Naive thymus-derived CD8-positive, alpha-beta T cell (primary cell): ENCODE measurements at places on chromosomes 2 and 18. TPM values are rescaled to one million over a fixed set of nuclear protein-coding genes. Genes with fewer than 3 reads are reported as not detected.

- no peaks in the 10 kb centered on the region for H3K27me3 ChIP-seq
- peaks cover 94% of the 10 kb centered on the region for H3K36me3 ChIP-seq
- no peak for DNase-seq
- no peak overlapping the region for H3K4me3 ChIP-seq
These were observed 81.6 kb upstream of the NFU1 start for GRCh38 chr2:69518841-69519240.

- no peak overlapping the region for H3K27ac ChIP-seq
- no peaks in the 10 kb centered on the region for H3K4me1 ChIP-seq
- no peak overlapping the region for H3K4me3 ChIP-seq
- H3K27me3 ChIP-seq, result peaks cover 4% of the 10 kb centered on the region
- H3K36me3 ChIP-seq, result no peaks in the 10 kb centered on the region
- no peak for DNase-seq
These were observed 91.1 kb downstream of the ZNF532 start for GRCh38 chr18:58955738-58956137.

DNA sequence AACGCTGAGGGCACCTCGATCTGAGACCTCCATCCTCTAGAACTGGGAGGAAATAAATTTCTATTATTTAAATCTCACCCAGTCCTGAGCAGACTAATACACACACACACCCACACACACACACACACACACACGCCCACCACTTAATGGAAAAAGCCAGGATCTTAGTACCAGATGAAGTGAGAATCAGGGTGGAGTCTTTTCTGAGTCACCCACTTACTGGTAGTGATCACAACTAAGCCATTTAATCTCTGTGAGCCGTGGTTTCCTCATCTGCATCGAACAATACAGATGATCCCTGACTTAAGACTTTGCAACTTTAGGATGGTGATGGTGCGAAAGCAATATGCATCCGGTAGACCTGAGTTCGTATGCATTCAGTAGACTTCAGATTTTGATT lies 18.6 kb downstream of the THNSL2 start:
- H3K27me3 ChIP-seq, result peaks cover 2% of the 10 kb centered on the region
- H3K27ac ChIP-seq, result no peak overlapping the region
- no peak for DNase-seq
- peaks cover 3% of the 10 kb centered on the region for H3K4me1 ChIP-seq

DNA sequence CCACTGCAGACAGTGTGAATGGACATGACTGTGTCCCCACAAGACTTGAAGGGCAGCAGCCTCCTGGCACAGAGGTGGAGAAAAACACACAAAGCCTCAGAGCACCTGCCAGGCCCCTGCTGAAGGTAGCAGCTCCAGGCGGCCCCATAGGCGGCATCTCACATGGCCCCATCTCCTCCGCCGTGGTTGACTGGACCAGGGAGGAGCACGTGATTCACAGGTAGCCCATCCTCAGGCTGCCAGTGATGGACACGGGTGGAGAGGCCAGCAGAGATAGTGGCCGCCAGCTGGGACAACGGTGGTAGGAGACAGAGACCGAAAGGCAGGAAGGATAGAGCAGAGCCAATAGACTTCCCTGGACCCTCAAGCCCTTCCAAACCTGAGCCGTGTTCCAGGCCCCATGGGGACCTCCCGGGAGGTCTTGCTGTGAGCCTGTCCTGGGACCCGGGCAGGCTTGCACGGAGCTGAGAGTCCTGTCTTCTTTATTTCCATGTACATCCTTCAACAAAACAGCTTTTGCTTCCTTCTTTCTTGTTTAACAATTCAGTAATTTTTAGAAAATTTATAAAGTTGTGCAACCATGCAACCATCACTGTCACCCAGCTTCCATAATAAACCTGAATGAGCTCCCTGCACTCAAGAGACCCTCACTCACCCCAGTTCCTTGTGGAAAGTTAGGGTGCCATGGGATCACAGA lies 26.9 kb downstream of the GPR55 start:
- H3K27ac ChIP-seq, result no peak overlapping the region
- H3K36me3 ChIP-seq, result no peaks in the 10 kb centered on the region
- H3K27me3 ChIP-seq, result peaks cover 10% of the 10 kb centered on the region
- peaks cover 29% of the 10 kb centered on the region for H3K4me1 ChIP-seq
- no peak overlapping the region for H3K4me3 ChIP-seq
- DNase-seq, result no peak

GRCh38 chr2:171798156-171798820 lies 95.8 kb downstream of the SLC25A12 start:
- H3K4me1 ChIP-seq, result peaks cover 6% of the 10 kb centered on the region
- no peak overlapping the region for H3K4me3 ChIP-seq
- no peak for DNase-seq
- no peaks in the 10 kb centered on the region for H3K27me3 ChIP-seq
- H3K27ac ChIP-seq, result no peak overlapping the region

DNA sequence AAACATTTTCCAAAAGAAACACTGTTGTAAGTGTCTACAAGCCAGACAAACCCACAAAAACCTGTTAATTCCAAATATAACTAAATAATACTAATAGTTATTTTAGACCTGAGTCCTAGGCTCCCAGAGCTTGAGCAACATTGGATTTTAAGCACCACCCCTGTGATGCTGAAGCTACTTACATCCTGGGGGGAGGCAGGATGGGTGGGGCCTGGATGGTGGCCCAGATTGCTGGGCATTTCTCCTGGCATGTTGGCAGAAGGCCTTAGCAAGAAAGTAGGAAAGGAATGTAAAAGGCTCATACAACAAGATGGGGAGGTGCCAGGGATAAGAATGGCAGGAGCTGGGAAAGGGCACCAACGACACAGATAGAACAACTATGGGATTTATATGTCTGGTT lies 50.7 kb upstream of the OTX1 start:
- H3K4me1 ChIP-seq, result no peaks in the 10 kb centered on the region
- H3K36me3 ChIP-seq, result peaks cover 37% of the 10 kb centered on the region
- no peak for DNase-seq
- H3K4me3 ChIP-seq, result no peak overlapping the region
- no peaks in the 10 kb centered on the region for H3K27me3 ChIP-seq
- H3K27ac ChIP-seq, result no peak overlapping the region

GRCh38 chr18:27225947-27226481 lies 40.9 kb upstream of the CHST9 start:
- no peaks in the 10 kb centered on the region for H3K27me3 ChIP-seq
- no peak overlapping the region for H3K4me3 ChIP-seq
- no peak for DNase-seq
- H3K27ac ChIP-seq, result no peak overlapping the region

GRCh38 chr18:49274188-49274714 lies 186.2 kb downstream of the DYM start:
- no peak overlapping the region for H3K4me3 ChIP-seq
- no peak for DNase-seq
- peaks cover 19% of the 10 kb centered on the region for H3K36me3 ChIP-seq
- no peaks in the 10 kb centered on the region for H3K4me1 ChIP-seq
- H3K27ac ChIP-seq, result no peak overlapping the region

The ELOA2 gene
- polyA plus RNA-seq, result not detected

The SLC16A14 gene
- polyA plus RNA-seq, result not detected

The MYOM1 gene
- polyA plus RNA-seq, result 0.52 TPM

The PRSS56 gene
- not detected for polyA plus RNA-seq

The USP40 gene
- polyA plus RNA-seq, result 6.2 TPM
